ENCODE measurements at places on chromosomes 3 and 15. TPM values are rescaled to one million over a fixed set of nuclear protein-coding genes. Genes with fewer than 3 reads are reported as not detected.

- no peak for DNase-seq
These were observed 326.6 kb downstream of the ARPP21 start for GRCh38 chr3:35965908-35966307.

DNA sequence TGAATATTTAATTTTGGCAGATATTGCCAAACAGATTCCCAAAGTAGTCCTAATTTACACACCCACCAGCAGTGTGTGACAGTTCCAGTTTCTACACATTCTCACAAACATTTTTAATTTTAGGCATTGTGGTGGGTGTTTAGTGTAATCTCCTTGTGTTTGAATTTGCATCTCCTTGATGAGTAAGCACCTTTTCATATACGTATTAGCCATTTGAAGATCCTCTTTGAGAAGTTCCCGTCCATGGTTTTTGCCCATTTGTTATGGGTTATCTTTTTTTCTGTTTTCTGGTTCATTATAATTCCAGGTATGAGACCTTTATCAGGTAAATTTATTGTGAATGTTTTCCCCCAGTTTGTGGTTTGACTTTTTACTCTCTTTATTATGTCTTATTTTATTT, 2.3 kb upstream of the TM4SF19 start:
- no peak for DNase-seq

GRCh38 chr3:40137591-40138295, 171.8 kb upstream of the EIF1B start:
- DNase-seq = no peak

DNA sequence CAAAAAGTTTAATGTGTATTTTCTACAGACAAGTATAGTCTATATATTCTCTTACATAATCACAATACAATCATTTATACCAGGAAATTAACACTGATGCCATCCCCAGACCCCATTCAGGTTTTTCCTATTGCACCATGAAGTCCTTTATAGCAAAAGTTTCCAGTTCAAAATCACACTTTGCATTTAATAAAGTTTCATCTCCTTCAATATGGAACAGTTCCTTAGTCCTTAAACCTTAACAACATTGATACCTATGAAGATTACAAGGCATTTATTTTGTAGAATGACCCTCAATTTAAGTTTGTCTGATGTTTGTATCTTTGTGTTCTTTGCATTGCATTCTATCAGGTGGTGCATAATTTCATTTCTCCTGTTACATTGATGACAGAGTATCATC, 2.0 kb upstream of the SMARCC1 start:
- no peak for DNase-seq

Gene SHF
- 19.5 TPM for total RNA-seq
